ENCODE measurements at places on chromosomes 5 and 9.

DNA sequence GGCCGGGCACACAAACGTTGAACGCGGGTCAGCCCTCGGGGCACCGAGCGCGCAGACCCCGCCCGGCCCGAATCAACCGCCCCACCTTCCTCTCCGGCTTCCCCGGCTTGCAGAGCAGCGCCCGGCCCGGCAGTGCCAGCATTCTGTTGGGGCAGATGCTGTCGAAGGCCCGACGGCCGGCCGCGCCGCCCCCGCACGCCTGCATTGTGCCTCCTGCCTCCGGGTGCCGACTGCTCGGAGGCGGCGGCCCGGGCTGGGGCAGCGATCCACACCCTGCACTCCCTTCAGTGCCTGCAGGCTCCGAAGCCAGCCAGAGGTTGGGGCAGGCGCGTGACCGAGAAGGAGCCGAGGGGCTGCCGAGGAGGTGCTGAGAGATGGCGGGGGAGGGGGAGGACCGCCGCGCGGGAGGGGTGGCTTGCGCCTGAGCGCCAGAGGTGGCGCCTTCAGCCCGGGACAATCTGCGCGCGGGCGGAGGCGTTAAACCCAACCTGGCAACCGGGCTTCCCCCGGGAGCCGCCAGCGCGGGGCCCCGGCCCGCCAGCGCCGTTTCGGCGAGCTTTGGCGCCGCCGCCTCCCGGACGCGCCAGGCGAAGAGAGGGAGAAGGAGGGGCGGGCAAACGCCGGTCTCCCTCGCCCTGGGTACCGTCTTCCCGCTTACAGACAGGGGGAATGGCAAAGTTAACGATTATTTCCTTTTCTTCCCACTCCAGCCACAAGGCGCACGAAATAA is at the start of gene MCIDAS:
Gene MCIDAS (minus strand): TSS at position 382 of the 730 bp plus-strand sequence. CDS start 177 bp downstream, at position 205.
- peak; percentile 40 for DNase-seq

GRCh38 chr5:16759147-16759773 is 142.5 kb upstream of the RETREG1 start:
- DNase-seq = peak; percentile 41

DNA sequence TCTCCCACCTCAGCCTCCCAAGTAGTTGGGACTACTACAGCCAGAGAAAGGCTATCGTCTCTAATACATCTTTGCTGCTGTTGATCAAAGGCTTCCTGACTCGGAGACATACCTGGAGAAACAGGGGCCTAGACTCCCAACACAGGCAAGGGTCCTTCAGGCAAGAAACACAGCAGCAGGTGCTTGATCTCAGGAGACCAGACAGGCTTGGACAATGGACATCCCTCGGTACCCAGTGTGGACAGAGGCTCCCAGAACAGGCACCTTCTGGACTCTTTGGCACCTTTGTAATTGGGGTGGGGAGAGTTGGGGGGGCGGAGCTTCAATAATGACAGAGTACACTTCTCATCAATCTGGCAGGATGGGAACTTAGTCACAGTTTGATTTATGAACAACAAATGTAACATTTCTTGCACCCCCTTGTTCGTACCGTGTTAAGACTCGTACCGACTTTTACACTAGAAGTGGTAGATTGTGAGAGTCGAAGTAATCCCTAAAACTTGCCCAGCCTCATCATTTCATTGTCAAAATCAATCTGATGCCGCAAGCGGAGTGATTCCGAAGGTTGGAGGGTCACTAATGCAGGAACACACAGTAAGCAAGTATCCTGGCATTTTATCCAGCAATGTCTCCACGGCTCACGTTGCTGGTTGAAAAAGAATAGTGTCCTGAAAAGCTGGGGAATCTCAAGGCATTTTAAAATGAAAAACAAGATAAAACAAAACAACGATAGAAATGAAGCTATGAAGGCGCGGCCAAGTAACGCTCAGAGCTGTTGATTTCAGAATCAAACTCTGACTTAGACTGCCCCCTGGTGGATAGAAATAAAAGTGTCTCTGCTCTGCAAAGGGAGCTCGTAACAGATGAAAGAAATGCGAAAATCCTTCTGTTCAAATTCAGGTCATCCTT is 46.4 kb upstream of the STK32A start:
- peak; percentile 62 for DNase-seq

DNA sequence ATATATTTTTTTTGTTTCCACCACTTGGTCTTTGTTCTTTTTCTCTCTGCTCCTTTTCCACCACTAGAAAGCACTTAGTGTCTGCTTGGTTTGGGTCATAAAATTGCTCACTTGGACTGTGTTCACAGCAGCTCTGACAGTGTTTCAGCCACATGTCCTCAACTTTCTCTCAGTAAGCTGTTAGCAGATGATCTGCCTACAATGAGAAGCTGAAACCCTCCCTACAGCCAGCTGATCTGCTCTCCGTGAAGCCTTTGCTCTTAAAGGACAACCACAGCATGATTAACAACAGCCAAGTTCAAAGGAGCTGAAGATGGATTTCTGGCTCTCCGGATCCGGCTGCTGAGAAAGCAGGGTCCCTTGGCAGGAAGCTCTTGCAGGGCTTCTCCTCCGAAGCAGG is 31.6 kb downstream of the PRLR start:
- DNase-seq = no peak

DNA sequence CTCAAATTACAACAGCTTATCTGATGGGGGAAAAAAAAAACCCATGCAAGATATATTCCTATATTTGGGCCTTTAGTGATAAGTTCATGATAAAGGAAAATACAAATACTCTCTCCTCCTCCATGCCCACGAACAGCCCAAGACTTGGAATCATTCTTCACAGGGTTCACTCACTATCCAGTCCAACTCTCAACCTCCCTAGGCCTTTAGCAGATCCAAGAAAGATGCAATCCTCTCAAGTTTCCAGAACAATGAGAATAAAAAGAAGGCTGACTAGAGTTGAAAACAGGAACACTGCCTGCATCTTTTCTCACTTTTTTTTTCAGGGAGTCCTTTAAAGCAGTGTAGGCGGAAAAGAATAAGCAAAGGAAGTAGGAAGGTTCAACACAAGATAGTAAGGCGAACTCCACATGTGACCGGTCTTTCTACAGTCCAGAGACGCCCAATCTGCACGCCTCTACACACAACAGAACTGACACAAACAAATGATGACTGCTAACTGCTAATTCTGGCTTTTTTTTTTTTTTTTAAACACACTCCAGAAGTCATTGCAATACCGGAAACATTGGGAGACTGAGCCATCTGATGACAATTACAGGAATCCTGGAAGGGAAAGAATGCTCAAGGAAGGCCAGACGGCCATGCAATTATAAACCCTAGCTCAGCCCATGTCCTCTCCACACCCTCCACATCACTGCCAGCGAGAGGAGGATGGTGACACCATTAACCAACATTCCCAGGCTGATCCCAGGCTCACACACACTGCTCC is 75.4 kb downstream of the BNC2 start:
- no peak for DNase-seq

GRCh38 chr5:111383288-111383970 is 128.9 kb downstream of the STARD4 start:
- no peak for DNase-seq

GRCh38 chr9:109914280-109915027 is 134.5 kb downstream of the PALM2AKAP2 start:
- no peak for DNase-seq

DNA sequence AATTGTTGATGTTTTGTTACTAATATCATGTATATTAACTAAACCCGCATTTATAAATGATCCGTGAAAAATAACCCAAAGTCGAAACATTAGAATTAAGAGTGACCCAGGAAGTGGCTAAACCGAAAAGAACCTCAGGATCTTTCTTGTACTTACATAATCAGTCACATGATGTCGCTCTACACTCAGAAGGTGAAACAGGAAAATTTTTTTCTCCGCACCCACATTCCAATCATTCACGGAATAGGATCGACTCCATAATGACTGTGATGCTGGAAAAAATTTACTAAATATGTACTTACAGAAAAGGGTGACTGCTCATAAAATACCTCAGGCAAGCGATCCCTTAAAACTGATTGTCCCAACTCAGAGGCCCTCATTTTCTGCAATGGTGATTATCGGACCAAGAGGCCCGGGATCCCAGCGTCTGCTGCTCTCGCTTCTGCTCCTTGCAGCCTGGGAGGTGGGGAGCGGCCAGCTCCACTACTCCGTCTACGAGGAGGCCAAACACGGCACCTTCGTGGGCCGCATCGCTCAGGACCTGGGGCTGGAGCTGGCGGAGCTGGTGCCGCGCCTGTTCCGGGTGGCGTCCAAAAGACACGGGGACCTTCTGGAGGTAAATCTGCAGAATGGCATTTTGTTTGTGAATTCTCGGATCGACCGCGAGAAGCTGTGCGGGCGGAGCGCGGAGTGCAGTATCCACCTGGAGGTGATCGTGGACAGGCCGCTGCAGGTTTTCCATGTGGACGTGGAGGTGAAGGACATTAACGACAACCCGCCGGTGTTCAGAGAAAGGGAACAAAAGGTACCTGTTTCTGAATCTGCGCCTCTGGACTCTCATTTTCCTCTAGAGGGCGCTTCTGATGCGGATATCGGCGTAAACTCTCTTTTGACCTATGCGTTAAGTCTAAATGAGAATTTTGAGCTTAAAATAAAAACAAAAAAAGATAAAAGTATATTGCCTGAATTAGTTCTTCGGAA is at the start of gene PCDHA12:
Gene PCDHA12 (plus strand): TSS at position 224 of the 981 bp plus-strand sequence. CDS start 165 bp downstream, at position 389.
- DNase-seq = no peak

GRCh38 chr9:97408562-97408961 is 3.3 kb upstream of the TDRD7 start:
- DNase-seq = no peak

- DNase-seq = no peak
Observed at GRCh38 chr5:172630482-172630881, 10.6 kb upstream of the NEURL1B start.

DNA sequence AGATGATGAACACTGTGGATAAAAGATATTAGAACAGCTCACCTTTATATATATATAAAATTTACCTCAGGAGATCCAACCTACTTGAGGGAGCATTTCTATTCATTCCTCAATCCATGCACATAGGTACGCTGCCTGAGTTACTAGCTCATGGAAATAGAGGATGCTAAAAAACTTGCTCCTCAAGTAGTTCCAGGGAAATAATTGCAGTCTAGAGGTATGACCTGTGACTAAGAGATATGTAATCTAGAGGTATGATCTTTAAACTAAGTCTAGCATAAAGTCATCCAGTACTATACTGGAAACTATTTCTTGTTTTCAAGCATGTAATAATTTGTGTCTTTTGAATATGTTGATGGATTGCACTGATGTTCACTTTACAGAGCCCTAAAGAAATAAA is 471.2 kb downstream of the TAF11L14 start:
- no peak for DNase-seq

GRCh38 chr5:123785162-123786071 is 273.4 kb downstream of the CSNK1G3 start:
- DNase-seq = peak; percentile 57

GRCh38 chr5:8327016-8327415 is 458.1 kb downstream of the MTRR start:
- DNase-seq = no peak

DNA sequence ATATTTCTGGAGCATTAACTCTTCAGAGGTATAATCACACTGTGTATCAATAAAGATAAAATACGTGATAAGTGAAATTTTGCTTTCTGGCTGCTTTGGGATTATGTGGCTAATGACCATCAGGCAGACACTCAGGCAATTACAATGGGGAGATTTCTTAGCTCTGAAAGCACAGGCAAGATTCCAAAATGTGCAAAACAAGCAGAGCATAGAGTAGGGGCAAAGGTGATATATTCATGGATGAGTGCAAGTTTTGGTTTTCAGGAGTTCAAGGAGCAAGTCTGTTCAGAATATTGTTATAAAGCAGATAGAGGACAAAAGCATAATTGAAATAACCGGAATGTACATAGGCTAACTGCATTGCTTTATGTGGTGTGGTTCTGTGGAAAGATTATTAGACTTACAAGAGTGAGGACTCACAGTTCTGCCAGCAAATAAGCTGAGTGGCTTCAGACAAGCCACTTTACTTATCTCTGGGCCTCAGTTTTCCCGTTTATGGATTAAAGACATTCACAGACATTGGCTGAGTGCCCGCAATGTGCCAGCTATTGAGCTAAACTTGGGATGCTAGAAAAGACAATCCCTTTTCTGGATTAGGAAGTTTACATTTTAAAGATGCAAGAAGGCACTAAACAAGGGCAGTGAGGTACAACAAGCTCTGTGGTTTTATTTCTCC is 945.6 kb upstream of the ARRDC3 start:
- no peak for DNase-seq

DNA sequence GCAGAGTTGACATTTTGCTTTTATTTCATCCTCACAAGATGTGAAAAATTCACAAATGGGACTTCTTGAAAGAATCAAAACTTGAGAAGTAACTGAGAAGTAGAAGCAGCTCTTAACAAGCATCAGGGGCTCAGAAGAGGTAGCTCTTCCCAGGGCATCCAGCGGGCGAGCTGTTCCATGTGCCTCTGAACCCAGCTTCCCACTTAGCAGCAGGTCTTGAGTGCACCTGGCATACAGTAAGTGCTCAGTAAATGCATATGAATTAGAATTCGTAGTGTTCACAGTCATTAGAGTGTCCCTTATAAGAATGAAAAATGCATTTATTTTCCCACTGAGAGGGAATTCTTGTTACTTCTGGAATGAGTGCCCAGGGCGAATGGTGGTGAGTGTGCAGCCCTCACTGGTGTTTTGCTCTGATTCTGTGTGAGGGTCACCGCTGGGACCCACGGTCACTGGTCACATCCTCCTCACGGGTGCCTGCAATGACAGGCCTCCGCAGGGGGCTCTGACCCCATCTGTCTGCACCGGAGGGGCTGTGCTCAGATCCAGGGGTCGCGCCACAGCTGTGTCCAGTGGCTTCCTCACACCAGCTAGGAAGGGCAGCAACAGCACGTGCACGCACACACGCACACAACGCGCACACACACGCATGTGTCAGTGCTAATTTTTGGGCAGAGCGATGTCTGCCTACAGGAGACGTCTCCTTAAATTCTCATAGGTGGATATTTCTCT is 26.9 kb downstream of the EXOC3 start:
- DNase-seq = no peak
